ENCODE measurements at places on chromosomes 4 and X.

DNA sequence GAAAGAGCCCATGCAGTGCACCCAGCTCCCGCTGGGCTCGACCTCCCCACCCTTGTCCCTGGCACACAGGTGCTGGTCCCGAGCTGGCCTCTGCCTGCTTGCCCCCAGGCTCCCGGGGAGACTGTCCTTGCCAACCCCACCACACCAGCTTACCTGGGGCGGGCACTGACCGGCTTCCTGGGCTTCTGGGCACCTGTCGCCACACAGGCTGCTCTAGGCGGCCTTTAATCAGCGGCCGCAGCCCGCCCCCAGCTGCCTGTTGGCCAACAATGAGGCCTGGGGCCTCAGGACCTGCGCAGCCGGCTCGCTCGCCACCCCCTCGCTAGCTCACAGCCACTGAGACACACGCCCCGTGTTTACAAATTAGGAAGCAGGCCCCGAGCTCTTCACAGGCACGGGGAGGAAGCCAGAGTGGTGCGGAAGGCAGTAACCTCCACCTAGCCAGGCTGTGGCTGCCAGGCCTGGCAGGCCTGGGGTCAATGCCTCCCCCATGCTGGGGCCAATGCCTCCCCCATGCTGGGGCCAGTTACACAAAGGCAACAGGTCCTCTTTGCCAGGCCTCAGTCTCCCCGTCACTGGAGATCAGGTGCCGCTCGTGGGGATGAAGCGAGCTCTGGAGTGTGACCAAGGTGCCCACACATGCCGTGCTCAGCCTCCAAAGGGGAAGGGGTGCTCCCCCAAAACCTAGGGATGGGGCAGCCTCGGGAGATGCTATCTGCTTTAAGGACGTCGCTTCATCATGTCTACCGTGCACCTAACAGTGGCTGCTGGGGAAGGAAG lies at the start of gene TREX2:
TSS of gene TREX2 (minus strand) at position 201 of the 780 bp plus-strand sequence. CDS start 626 bp downstream, outside the sequence.
- no peak for DNase-seq

DNA sequence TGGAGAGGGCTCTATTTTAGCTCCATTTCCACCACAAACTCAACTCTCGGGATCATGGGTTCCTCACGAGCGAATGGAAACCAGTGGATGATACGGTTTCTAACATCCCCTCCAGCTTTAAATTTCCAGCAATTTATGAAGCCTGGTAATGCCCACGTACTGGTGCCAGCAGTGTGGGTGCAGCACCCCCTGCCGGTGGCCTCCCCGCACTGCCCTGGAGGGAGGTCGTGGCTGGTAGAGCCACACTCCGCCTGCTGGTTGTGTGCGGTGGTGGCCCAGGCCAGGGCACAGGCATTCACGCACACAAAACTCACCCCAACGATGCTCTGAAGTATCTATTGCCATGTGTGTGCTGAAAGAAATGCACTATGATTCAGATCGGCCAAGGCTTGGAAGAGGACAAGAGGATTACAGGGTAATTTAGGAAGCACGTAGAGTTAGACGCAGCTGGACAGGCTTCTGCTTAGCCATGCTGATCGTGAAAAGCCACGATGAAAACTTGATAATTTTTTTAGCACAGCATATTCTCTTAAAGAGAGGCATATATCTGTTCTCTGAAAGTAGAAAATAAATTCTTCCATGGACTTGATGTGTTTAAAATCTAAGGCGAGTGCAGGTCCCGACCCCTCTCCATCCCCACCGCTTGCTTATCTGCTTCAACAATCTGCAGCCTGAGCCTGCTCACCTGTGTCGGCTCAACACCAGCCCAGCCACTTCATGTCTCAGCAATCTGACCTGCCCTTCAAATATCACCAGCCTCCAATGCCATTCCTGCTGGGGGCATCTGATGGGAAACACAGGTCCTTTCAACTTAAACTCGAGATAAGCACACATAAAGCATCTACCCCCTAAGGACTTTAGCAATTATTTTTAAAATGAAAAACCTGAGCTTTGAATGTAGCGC lies 59.1 kb downstream of the SCD5 start:
- DNase-seq: peak; percentile 5

- DNase-seq: peak; percentile 88
Measured at GRCh38 chrX:101051549-101052302, at the start of gene TRMT2B. Gene TRMT2B, minus strand, starts transcription at chrX:101052111. Its CDS starts 9,822 bp downstream, at chrX:101042289.

GRCh38 chr4:100581337-100581736 lies 63.5 kb upstream of the EMCN start:
- DNase-seq: no peak

DNA sequence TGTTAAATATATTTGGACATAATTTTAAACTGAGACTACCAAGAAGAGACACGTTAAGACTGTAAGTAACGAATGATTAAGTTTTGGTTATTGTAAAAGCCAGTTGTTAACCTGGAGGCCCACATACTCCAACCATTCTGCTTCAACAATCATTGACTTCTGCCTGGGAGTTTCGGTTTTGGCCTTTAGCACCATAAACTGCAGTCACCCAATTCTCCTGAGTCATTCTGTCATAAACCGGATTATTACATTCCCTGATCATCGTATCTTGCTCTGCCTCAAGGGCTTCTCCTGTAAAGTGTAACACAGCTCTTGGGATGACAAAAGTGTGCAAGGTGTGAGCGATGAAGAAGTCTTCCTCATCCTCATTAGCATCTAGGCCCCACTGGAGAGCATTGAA lies 46.9 kb upstream of the PABPC1L2A start:
- no peak for DNase-seq

- no peak for DNase-seq
Measured at GRCh38 chrX:10110316-10110935, 46.3 kb upstream of the CLCN4 start.

DNA sequence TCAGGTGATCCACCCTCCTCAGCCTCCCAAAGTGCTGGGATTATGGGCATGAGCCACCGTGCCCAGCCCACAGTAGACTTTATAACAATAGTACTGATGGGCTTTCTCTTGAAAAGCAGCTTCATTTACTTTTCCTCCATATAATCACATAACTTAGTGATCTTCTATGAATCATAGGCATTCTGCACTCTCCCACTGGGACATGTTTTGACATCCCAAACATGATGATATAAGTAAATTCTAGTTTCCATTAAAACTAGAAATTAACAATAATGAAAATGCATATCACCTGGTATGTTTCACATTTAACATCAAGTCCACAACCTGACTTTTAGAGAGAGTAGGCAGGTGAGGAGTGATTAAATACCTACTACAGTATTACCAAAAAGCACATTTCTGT lies 96.5 kb downstream of the CAMK2D start:
- no peak for DNase-seq

- DNase-seq: no peak
Measured at GRCh38 chr4:102350634-102351033, 5.4 kb upstream of the SLC39A8 start.

- no peak for DNase-seq
Measured at GRCh38 chr4:175906384-175906783, 94.3 kb upstream of the GPM6A start.

- DNase-seq: no peak
Measured at GRCh38 chr4:24809376-24809775, 14.0 kb downstream of the SOD3 start.

DNA sequence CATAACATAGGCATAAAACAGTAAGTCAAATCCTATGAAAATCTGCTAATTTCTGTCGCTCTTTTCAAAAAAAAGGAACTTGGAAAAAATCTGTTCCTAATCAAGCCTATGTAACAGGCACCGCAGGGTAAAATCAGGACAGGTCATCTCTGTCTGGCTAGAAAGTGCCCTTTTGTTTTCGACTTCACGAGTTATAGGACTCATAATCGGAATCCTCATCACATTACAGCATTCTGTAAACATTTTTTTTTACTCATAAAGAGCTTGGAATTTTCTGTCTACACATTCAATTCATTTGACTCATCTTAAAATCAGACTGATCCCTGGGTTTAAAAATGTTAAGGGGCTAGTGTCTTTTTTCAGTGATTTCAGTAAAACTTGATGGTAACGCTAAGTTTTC lies 181.7 kb upstream of the TBC1D9 start:
- no peak for DNase-seq

DNA sequence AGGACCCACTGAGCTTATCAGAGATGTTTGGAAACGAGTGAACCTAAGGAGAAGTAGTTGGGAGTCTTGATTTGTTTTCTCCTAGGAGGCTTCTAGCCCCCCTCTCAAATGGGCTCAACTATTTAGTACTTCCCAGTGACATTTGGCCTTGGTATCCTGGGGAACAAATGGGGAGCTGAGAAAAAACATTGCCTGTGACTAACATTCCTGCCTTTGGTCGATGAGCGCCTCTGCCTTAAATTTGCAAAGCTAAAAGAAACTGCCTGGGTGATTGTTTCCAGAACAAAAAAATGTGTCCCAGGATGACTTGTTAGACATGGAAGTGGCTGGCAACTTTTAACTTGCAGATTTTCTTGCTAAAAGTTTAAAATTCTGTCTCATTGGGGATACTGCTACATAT lies 58.8 kb upstream of the IGFBP7 start:
- DNase-seq: no peak

- no peak for DNase-seq
Measured at GRCh38 chr4:99857307-99857706, 36.9 kb downstream of the LAMTOR3 start.

- DNase-seq: no peak
Measured at GRCh38 chr4:128725405-128726055, 84.0 kb upstream of the JADE1 start.

DNA sequence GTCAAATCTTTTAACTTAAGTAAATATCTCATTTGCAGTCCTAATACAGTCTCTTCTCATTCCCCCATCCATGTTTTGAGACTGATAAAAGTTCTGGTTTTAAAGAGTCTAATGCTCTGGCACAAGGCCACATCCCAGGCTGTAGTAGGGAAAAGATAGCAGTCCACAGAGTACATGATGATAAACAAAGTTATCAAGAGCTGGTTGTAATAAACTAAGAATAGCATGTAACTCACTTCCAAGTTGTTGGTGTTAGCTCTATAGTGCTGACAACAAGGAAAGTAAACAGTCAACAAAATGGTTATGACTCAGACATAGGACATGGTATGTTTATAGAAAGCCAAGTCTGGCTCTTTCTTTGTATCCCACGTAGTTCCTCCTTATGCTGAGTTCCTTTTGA lies 21.8 kb upstream of the AREG start:
- no peak for DNase-seq
